ENCODE measurements at places on chromosomes 3 and 15.

DNA sequence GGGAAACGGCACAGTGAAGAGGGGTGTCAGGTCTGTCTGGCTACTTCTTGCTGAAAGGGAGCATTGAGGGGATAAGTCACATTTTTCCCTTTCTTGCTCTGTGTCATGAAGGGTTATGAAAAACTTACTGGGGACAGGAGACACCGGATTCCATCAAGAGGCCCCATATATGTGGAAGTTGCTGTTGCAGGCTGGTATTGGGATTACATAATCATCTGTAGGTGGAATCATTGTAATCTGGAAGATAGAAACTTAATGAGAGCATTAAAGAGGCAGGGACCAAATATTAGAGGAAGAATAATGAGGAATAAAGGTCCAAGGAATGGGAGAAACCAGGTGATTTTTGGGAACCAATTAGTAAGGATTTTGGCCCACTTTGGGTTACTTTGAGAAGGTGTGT is 4.2 kb upstream of the TCAIM start:
- no peak for DNase-seq

- DNase-seq, result no peak
These were observed 17.6 kb upstream of the CYP11A1 start for GRCh38 chr15:74384881-74385643.

GRCh38 chr3:156341831-156342416 is 213.0 kb downstream of the SSR3 start:
- no peak for DNase-seq

DNA sequence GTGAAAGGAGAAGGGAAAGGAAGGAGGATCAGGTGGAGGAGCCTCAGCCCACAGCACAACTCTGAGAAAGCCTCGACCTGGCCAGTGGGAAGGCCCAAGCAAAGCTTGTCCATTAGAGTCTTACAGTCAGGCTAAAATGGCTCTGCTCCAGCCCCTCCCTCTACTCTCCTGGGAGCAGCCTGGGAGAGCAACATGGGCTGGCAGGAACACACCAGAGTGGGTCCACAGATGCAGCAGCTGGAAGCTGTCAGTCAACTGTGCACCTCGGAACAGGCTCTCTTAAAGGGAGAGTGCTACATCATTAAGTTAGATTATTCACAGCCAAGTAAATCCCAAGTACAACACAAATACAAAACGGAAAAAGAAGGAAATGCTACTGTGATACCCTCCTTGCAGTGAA is 98.0 kb upstream of the LIMD1 start:
- no peak for DNase-seq

DNA sequence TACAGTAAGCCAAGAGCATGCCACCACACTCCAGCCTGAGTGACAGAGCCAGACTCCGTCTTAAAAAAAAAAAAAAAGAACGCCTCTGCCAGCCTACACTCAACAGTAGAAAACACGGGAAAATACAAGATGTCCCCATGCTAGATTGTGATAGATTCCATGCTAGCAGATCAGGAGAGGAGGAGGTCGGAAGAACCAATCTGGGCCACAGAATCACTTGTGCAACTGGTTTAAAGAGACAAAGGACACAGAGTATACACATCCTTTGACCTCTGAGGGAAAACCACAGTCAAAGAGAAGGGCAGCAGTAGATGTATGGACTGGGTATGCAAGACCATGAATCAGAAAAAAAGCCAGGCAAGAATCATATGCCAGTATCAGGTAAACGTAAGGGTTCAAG is 15.9 kb downstream of the TBL1XR1 start:
- no peak for DNase-seq

DNA sequence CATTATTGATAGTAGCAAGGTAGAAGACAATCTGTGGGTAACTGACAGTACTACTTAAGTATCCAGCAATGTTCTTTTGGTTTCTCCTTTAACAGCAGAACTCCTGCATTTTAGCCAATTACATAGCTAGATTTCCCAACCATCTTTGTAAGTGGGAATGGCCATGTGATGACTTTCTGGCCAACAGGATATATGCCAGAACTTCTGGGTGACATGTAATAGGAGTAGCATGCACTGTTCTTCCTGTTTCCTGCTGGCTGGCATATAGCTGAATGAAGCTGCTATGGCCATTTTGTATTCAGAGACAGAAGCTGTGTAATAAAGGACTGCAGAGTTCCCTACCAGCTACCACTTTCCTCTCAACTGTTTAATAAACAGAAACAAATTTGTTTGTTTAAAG is 18.0 kb downstream of the SPICE1 start:
- peak; percentile 13 for DNase-seq

- no peak for DNase-seq
These were observed 13.4 kb downstream of the HTR3C start for GRCh38 chr3:184066211-184066610.

DNA sequence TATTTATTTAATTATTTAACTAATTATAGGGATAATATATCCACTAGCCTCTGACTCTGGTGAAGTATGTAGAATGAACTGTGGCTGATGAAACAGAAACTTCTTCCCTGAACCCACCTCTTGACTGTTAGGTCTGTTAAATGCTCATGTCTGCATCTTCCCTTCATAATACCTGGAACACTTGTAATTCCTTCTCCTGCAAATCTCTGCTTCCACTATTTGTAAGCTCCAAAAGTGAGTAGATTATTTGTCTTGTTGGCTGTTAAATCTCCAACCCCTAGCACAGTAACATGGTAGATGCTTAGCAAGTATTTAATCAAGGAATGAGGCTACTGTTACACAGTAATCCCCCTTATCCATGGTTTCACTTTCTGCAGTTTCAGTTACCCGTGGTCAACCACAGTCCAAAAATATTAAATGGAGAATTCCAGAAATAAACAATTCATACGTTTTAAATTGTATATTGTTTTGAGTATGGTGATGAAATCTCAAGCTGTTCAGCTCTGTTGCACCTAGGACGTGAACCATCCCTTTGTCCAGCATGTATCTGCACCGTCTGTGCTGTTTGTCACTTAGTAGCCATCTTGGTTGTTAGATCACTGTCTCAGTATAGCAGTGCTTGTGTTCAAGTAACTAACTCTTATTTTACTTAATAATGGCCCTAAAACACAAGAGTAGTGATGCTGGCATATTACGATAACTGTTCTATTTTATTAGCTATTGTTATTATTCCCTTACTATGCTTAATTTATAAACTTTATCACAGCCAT is 5.7 kb downstream of the TTBK2 start:
- no peak for DNase-seq

GRCh38 chr15:42413920-42414319 is 54.6 kb downstream of the CAPN3 start:
- peak; percentile 24 for DNase-seq

- DNase-seq, result peak; percentile 21
These were observed 52.8 kb downstream of the CLASP2 start for GRCh38 chr3:33665294-33665693.

Measured in stromal cell of bone marrow (primary cell).